ENCODE measurements at places on chromosomes 3 and 15. TPM values are rescaled to one million over a fixed set of nuclear protein-coding genes. Genes with fewer than 3 reads are reported as not detected.

Gene CAV3
- 1.3 TPM for polyA plus RNA-seq

Gene SLC51B
- 13.6 TPM for polyA plus RNA-seq

DNA sequence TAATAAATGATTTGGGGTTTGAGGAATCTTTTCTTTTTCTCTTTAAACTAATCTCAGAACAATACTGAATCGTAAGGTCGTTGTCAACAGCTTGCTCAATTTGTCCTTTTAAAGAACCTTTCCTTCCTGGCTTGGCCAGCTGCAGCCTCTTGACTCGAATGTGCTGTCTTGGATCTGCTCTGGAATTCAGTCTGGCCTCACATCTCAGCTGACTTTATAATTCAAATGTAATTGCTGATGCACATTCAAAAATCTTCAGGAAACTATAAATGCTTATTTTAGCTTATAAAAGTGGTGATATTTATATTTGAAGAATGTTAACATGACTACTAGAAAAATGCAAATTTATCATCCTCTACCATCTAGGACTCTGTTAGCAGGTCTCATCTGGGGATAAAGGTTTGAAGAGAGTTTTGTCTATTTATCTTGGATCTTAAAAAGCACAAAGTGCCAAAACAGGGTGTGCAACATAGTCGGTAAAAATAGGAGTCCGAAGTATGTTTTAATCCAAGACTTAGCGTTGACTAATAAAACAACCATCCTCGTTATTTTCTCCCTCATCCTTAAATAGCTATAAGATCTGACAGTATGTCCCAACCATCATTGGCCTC lies 1035.2 kb downstream of the MCTP2 start:
- DNase-seq, result peak; percentile 58

DNA sequence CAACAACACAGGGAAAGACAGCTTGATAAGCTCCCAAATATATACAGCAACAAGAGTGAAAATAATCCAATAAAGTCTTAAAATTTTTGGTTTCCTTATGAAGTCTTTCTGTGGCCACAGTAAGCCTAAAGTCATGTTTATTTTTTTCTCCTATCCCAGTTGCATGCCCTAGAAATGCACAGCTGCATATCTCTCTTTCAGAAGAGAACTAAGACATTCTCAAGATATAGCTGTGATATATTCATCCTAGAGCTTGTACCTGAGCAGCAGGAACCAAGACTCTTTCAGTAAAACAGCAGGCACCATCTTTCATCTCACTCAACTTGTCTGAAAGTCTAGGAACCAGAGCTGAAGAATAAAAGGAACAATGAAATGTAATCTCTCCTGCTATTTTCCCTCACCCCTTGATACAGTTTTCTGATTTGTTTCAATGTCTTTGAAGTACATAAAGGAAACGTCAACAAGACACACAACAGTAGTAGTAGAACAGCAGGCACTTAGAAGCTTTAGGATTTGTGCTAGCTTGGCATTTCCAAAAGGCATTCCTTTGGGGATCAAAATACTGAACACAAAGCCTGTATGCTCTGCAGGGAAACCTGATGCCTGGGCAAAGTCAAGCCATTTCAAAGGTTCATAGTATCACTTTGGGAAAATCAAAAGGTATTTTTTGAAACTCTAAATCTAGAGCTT lies 536.8 kb downstream of the PYDC2 start:
- DNase-seq, result no peak

- no peak for DNase-seq
Measured at GRCh38 chr15:63712828-63713520, 115.8 kb downstream of the FBXL22 start.

DNA sequence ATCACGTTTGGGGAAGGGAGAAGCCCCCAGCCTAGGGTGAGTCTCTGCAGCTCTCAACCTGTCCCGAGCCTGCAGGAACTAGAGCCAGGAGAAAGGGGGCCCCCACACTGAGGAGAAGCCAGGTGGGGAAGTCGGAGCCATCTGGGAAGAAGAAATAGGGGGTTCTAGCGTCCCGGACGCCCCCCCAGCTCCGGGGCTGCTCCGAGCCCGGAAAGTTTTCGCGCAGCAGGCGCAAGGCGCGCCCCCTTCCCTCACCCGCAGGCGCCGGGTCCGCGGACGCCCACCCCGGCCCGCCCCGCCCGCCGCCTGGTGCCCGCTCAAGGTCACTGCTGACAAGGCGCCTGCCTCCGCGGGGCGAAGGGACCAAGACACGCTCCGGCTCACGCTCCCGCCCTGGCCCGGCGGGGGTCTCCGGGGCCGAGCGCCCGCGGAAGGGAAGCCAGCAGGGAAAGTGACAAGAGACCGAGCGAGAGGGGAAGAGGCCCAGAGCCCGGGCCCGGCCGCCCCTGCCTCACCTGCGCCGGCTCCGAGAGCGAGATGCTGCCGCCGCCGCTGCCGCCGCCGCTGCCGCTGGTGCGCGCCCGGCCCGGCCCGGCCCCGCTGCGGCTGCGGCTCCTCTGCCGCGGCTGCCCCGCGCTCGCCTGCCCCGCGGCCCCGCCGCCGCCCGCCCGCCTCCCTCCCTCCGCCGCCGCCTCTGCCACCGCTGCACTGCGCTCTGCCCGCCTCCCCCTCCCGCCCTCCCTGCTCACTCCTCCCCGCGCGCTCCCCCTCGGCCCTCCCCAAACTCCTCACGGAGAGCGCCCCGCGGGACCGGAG lies 108.4 kb upstream of the SLC6A11 start:
- no peak for DNase-seq
